ENCODE measurements at places on chromosomes 11 and 22. TPM values are rescaled to one million over a fixed set of nuclear protein-coding genes. Genes with fewer than 3 reads are reported as not detected.

OR8D4 gene
- total RNA-seq = not detected

ENTHD1 gene
- total RNA-seq = not detected

BATF2 gene
- total RNA-seq = 0.16 TPM

GRAMD1B gene
- 92.0 TPM for total RNA-seq

OR4D5 gene
- total RNA-seq = not detected

SERPIND1 gene
- 0.38 TPM for total RNA-seq
